ENCODE measurements at places on chromosomes 4 and X.
A peak's percentile ranks its signal among the peaks of the same experiment; 100 is the strongest.

GRCh38 chr4:111985426-111985825, 159.8 kb upstream of the FAM241A start:
- no peak for DNase-seq

DNA sequence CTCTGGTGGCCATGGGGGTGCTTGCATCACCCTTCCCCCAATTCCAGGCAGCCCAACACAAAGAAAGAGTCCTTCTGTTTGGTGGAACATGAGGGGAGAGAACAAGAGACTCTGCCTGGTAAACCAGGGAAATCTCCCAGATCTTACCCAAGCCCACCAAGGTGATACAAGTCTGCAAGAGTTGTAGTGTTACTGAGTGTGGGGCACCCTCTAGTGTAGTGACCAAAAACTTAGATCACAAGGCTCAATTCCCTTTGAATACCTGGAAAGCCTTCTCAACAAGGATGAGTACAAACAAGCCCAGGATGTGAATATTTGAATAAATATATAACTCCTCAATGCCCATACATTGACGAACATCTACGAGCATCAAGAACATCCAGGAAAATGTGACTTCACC, 64.7 kb downstream of the IL13RA2 start:
- DNase-seq: no peak

DNA sequence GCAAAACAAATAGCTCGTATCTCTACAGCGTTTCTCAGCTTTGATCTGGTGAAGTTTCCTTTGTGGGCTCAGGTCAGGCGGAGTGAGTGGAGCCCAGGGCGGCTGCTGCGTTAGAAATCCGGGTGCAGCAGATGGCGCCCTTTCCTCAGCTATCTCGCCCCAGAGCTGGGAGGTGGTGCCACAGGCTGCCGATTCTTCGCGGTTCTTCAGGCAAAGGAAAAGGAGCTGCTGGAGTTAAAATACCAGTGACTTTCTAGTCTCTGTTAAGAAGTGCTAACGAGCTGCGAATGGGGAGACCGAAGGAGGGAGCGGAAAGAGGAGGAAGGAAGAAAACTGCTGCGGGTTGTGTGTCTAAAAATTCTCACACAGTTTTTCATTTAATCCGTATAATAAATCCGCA, 114.6 kb downstream of the CPE start:
- peak; percentile 26 for DNase-seq

- no peak for DNase-seq
These were observed 126.3 kb downstream of the ADAMTS3 start for GRCh38 chr4:72442715-72443114.

DNA sequence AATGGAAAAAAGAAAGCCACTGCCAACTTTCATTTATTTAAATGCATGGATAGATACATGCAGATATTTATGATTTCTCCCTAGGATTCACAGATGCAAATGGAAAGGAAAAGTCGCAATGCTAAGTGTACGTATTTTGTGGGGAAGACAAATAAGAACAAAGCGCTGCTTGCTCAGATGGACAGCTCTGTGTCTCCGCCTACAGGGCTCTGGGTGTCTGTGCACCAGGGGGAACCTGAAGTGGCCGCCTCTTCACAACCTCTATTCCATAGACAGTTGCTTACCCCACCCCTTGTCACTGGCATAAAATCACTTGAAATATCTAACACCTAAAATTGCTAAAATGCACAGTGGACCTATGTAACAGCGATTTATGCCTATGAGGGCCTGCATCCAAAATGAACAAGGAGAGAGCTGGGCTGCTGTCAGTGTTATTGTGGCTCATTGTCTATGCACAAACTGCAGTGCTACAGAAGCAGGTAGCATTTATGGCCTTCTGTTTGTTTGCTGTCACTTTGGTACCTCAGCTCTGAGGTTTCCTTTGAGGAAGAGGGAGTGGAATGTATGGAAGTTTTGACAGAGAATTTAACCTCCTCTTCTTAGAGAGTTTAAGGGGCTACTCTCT, 58.6 kb upstream of the PAGE1 start:
- peak; percentile 15 for DNase-seq

DNA sequence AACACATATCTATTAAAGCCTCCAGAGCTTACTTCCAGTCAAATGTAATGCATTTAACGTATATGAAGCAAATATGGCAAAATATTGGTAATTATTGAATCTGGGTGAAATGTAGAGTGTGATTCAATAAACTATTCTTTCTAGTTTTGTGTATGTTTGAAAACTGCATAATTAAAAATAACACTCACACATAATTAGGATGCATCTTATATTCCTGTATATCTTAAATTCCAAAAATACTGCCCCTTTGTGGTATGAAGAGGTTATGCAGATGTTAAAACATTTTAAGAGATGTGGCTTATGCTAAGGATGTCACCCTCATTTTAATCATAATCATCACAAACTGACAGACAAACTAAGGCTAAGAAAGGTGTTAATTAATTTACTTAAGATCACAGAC, 182.9 kb downstream of the COX18 start:
- no peak for DNase-seq
